ENCODE measurements at places on chromosomes 2 and 18.

- DNase-seq = no peak
- no peak overlapping the region for H3K27ac ChIP-seq
- no peaks in the 10 kb centered on the region for H3K4me1 ChIP-seq
- H3K36me3 ChIP-seq = no peaks in the 10 kb centered on the region
- H3K27me3 ChIP-seq = no peaks in the 10 kb centered on the region
- H3K4me3 ChIP-seq = no peak overlapping the region
Observed at GRCh38 chr18:77137851-77138250, 5.3 kb upstream of the MBP start.

GRCh38 chr2:8234757-8235374, 447.0 kb upstream of the ID2 start:
- H3K36me3 ChIP-seq = no peaks in the 10 kb centered on the region
- H3K4me3 ChIP-seq = no peak overlapping the region
- peak; percentile 13 for DNase-seq
- H3K27ac ChIP-seq = no peak overlapping the region
- H3K4me1 ChIP-seq = 0 out of 2 replicates have a peak, but pooled peaks cover under 1% of the 10 kb centered on the region
- no peaks in the 10 kb centered on the region for H3K27me3 ChIP-seq

- no peak for DNase-seq
- peaks cover 7% of the 10 kb centered on the region for H3K36me3 ChIP-seq
- H3K4me3 ChIP-seq = no peak overlapping the region
- no peaks in the 10 kb centered on the region for H3K27me3 ChIP-seq
- H3K27ac ChIP-seq = no peak overlapping the region
Observed at GRCh38 chr2:27901234-27901633, 10.7 kb downstream of the BABAM2 start.

DNA sequence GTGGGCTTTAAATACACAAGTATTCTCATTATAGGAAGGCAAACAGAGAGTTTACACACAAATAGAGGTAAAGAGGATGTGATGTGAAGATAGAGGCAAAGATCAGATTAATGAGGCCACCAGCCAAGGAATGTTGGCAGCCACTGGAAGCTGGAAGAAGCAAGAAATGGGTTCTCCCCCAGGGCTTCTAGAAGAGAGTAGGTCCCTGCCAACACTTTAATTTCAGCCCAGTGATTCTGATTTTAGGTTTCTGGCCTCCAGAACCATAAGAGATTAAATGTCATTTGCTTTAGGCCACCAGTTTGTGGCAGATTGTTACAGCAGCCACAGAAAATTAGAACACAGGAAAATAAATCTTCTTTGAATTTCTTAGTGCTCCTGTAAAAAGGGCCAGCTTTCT, 916.7 kb downstream of the CPS1 start:
- no peak overlapping the region for H3K4me3 ChIP-seq
- H3K4me1 ChIP-seq = no peaks in the 10 kb centered on the region
- H3K27me3 ChIP-seq = no peaks in the 10 kb centered on the region
- H3K27ac ChIP-seq = no peak overlapping the region

DNA sequence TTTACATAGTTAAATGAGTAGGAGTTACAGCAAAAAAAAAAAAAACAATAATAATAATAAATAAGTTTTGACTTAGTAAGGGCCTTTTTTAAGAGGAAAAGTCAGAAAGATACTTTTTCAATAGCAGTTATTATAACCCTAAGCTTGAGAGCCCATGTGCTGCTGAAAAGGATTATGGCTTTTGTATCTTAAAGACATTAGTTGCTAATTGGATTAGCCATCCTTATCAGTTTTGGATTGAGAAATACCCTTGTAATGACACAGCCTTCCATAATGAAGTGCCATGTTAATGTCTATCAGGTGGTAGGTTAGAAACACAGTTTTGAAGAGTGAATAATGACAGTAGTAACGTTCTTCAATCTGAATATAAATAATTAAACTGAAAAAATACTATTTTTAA, 554.0 kb downstream of the RIT2 start:
- no peaks in the 10 kb centered on the region for H3K36me3 ChIP-seq
- H3K4me1 ChIP-seq = no peaks in the 10 kb centered on the region
- no peak overlapping the region for H3K27ac ChIP-seq

DNA sequence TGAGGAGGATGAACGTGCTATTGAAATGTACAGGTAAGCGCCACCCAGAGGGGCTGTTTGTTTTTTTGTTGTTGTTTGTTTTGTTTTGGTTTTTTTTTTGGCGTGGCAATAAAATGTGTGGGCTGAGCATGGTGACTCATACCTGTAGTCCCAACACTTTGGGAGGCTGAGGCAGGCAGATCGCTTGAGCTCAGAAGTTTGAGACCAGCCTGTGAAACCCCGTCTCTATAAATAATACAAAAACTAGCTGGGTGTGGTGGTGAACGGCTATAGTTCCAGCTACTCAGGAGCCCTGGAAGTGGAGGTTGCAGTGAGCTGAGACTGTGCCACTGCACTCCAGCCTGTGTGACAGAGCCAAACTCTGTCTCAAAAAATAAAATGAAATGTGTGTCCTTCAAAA, 6.2 kb downstream of the PDCL3 start:
- H3K27me3 ChIP-seq = no peaks in the 10 kb centered on the region
- no peak for DNase-seq
- H3K36me3 ChIP-seq = peaks cover 42% of the 10 kb centered on the region
- H3K4me1 ChIP-seq = peaks cover 1% of the 10 kb centered on the region

GRCh38 chr2:212227755-212228154, 310.8 kb downstream of the ERBB4 start:
- no peak overlapping the region for H3K4me3 ChIP-seq
- H3K4me1 ChIP-seq = no peaks in the 10 kb centered on the region
- H3K36me3 ChIP-seq = no peaks in the 10 kb centered on the region
- H3K27me3 ChIP-seq = no peaks in the 10 kb centered on the region

- no peaks in the 10 kb centered on the region for H3K27me3 ChIP-seq
- no peak for DNase-seq
- no peaks in the 10 kb centered on the region for H3K36me3 ChIP-seq
- no peak overlapping the region for H3K4me3 ChIP-seq
Observed at GRCh38 chr18:52829876-52830405, 489.9 kb downstream of the DCC start.

DNA sequence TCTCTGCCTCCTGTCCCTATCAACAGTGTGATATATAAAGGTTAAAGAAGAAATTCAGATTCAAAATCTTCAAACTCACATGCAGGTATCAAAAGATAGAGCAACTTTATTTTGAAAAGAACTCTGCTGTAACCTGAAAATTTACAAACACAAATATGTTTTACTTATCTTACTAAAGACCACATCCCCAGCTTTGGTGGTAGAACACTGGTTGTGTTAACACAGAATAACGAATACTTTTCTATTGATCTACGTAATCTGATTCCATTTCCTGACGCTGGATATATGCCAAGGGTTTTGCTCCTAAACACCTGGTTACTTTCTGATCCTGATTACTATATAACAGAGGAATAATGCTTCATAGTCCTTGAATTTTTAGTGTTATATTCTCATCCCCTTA, 23.1 kb upstream of the SLC39A10 start:
- H3K4me1 ChIP-seq = no peaks in the 10 kb centered on the region
- no peaks in the 10 kb centered on the region for H3K36me3 ChIP-seq
- no peak for DNase-seq
- H3K4me3 ChIP-seq = no peak overlapping the region

GRCh38 chr18:34494359-34494696, 215.8 kb upstream of the DTNA start:
- H3K4me3 ChIP-seq = no peak overlapping the region
- DNase-seq = no peak
- H3K4me1 ChIP-seq = 0 out of 2 replicates have a peak, but pooled peaks cover 5% of the 10 kb centered on the region
- peaks cover 48% of the 10 kb centered on the region for H3K27me3 ChIP-seq
- no peak overlapping the region for H3K27ac ChIP-seq

DNA sequence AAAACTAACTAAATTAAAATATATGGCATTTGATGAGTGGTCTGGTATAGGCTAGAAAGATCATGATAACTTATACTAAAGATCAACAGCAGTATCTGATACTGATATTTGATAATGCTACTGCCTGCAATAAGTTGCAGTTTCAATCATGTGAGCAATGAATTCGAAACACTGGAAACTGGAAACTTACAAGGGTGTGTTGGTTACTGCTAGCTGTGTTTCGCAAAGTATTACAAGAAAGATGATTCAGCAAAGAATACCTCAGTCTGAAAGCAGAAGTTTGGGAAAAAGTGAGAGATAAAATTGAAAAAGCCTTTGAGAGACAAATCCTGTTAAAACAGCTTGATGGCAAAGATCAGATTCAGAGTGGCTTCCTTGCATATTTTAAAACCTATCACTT, 294.5 kb downstream of the CCDC178 start:
- no peaks in the 10 kb centered on the region for H3K27me3 ChIP-seq
- no peaks in the 10 kb centered on the region for H3K4me1 ChIP-seq
- no peak overlapping the region for H3K4me3 ChIP-seq
- H3K27ac ChIP-seq = no peak overlapping the region
- H3K36me3 ChIP-seq = no peaks in the 10 kb centered on the region

DNA sequence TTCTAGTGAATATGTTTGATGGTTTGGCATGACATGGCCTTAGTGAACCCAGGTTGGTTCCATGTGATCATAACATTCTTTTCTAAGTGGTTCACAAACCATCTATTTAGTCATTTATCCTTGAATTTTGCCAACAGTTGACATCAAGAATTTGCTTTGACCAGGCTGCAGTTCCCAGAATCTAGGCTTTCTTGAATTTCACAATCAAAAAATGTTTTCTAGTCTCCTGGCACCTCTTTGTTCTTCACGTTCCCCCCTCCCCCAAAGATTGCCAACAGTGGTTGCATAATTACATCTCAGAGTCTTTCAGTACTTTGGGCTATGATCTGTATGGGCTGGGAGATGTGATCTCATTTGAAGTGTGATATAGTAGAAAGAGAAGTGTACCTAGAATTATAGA, 124.0 kb downstream of the GATA6 start:
- no peaks in the 10 kb centered on the region for H3K27me3 ChIP-seq
- no peaks in the 10 kb centered on the region for H3K4me1 ChIP-seq
- no peak overlapping the region for H3K4me3 ChIP-seq
- H3K36me3 ChIP-seq = no peaks in the 10 kb centered on the region
- H3K27ac ChIP-seq = no peak overlapping the region

- peak overlapping the region; percentile 11 for H3K4me3 ChIP-seq
- no peaks in the 10 kb centered on the region for H3K27me3 ChIP-seq
- peaks cover 57% of the 10 kb centered on the region for H3K4me1 ChIP-seq
- H3K36me3 ChIP-seq = peaks cover 2% of the 10 kb centered on the region
- peak overlapping the region; percentile 83 for H3K27ac ChIP-seq
- peak; percentile 63 for DNase-seq
Observed at GRCh38 chr2:174593574-174594203, 3.9 kb downstream of the WIPF1 start.

DNA sequence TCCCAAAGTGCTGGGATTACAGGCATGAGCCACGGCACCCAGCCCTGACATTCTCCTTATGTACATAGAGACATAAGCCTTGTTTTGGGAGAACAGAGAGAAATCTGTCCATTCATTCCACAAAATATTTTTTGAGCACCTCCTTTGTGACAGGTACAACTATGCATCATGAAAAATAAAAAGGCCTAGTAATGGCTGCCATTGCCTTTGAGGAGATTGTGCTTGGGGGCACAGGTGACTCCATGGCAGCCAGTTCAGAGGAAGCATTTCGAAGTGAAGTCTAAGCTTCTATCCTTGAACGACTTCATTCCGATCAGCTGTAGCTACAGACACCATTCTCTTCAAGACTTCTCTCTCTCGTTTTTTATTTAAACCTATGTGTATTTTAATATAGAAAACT, 10.5 kb upstream of the MYCN start:
- no peak overlapping the region for H3K27ac ChIP-seq
- H3K36me3 ChIP-seq = no peaks in the 10 kb centered on the region
- DNase-seq = no peak
- H3K27me3 ChIP-seq = no peaks in the 10 kb centered on the region

- DNase-seq = no peak
- no peaks in the 10 kb centered on the region for H3K36me3 ChIP-seq
- no peaks in the 10 kb centered on the region for H3K4me1 ChIP-seq
Observed at GRCh38 chr18:64027931-64028695, 58.2 kb downstream of the SERPINB8 start.

GRCh38 chr2:41989501-41990180, 58.2 kb upstream of the PKDCC start:
- H3K4me3 ChIP-seq = no peak overlapping the region
- no peaks in the 10 kb centered on the region for H3K36me3 ChIP-seq
- H3K27ac ChIP-seq = no peak overlapping the region
- no peaks in the 10 kb centered on the region for H3K27me3 ChIP-seq
- no peak for DNase-seq
